ENCODE measurements at places on chromosomes 3 and 15.

GRCh38 chr15:59160880-59161593 lies 45.6 kb upstream of the LDHAL6B start:
- peak; percentile 8 for DNase-seq

DNA sequence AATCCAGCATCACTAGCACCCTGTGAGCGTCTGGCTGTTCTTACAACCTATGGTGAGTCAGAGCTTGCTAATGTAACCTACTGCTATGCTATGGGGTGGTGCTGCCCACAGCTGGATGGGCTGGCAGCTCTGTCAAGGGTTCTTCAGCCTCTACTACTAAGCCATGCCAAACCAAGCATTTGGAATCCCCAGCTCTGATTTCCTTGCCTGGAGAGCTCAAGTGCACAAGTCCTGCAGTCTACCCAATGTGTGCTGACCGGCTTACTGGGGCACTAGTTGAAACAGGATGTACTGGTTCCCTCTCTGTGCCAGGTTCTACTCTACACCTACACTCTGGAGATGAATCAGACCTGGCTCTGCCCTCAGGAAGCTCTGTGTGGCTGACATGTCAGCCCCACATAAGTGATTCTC lies 4.2 kb downstream of the TEX264 start:
- no peak for DNase-seq

GRCh38 chr3:187403768-187404288 lies 35.6 kb downstream of the RTP4 start:
- no peak for DNase-seq

- no peak for DNase-seq
Measured at GRCh38 chr3:98761643-98762229, 1.4 kb upstream of the ST3GAL6 start.

GRCh38 chr3:9769426-9770275 lies at the start of gene CAMK1:
Gene CAMK1 (minus strand): TSS chr3:9769947. CDS start chr3:9767749, 2,198 bp downstream.
- peak; percentile 50 for DNase-seq

- DNase-seq, result no peak
Measured at GRCh38 chr3:98233468-98233867, 30.6 kb upstream of the OR5H6 start.

- DNase-seq, result no peak
Measured at GRCh38 chr3:71026634-71027578, 556.6 kb downstream of the FOXP1 start.

DNA sequence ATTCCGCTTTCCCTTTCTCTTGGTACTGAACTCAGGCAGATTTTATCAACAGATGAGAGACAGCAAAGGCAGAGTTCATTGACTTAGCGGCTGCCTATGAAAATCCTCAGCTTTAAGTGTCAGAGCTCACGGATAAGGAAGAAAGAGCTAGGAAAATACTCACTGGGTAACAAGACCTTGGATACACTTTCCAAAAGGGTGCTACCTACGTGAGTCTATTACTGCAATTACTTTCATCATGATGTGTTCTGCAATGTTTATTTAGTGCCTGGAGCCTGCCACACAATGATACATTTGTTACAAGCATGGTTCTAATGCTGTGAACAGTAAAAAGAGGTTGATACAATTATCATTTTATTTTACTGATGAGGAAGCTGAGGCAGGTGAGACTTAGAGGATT lies 177.5 kb downstream of the GRM7 start:
- DNase-seq, result no peak

GRCh38 chr3:149291178-149291577 lies 42.3 kb downstream of the TM4SF18 start:
- DNase-seq, result no peak

- DNase-seq, result no peak
Measured at GRCh38 chr15:51846463-51847230, 17.2 kb downstream of the TMOD3 start.
